Stomach (tissue), 19 donors: ENCODE measurements at places on chromosomes 7 and 10. TPM values are rescaled to one million over a fixed set of nuclear protein-coding genes. Genes with fewer than 3 reads are reported as not detected.

Gene TRIM74
- total RNA-seq = not detected

Gene SPDYE16
- not detected for total RNA-seq

Gene NOBOX
- total RNA-seq = not detected

Gene SORCS1
- total RNA-seq = 10.1 TPM

Gene WNT8B
- not detected for total RNA-seq

Gene AZGP1
- total RNA-seq = 92.3 TPM

Gene KCND2
- total RNA-seq = 1.3 TPM

Gene EEPD1
- 14.8 TPM for total RNA-seq

Gene FKBP6
- total RNA-seq = not detected

Gene ZNF425
- 2.5 TPM for total RNA-seq

Gene HTR5A
- not detected for total RNA-seq

Gene H2BK1
- not detected for total RNA-seq

Gene ZP3
- total RNA-seq = not detected

Gene PDE6C
- total RNA-seq = not detected

Gene CALML3
- total RNA-seq = not detected

Gene TMEM176B
- total RNA-seq = 79.5 TPM

Gene ARHGEF35
- total RNA-seq = 6.7 TPM

Gene IQCE
- total RNA-seq = 58.8 TPM

Gene SPDYE1
- not detected for total RNA-seq

Gene FAM25C
- not detected for total RNA-seq

Gene CLDN4
- 523 TPM for total RNA-seq

Gene PLXNA4
- total RNA-seq = 1.2 TPM

Gene DOCK1
- total RNA-seq = 40.0 TPM

Gene DNAJC12
- 9.5 TPM for total RNA-seq

Gene TMEM225B
- total RNA-seq = 0.73 TPM

Gene POP7
- total RNA-seq = 38.7 TPM

Gene ASAH2
- 2.8 TPM for total RNA-seq

Gene HMX3
- total RNA-seq = 0.37 TPM

DNA sequence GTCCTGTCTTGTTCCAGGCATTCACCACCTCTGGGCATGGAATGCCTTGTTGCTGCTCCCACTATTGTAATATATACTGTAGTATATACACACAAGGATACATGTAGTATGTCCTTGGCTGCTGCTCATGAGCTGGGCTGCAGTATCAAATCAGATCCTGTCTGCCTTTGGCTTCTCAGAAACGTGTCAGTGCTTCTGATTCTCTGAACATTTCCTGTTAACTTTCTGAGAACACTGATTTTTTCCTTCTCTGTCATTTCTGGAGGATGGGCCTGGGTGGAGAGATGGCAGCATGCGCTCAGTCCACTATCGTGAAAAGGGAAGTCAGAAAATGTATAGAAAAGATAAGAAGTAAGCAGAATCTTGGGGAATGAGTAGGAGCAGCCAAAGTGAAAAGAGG, 12.2 kb downstream of the SFTPA2 start:
- DNase-seq = no peak

- DNase-seq = no peak
Observed at GRCh38 chr10:69240455-69240854, 20.3 kb downstream of the HKDC1 start.

DNA sequence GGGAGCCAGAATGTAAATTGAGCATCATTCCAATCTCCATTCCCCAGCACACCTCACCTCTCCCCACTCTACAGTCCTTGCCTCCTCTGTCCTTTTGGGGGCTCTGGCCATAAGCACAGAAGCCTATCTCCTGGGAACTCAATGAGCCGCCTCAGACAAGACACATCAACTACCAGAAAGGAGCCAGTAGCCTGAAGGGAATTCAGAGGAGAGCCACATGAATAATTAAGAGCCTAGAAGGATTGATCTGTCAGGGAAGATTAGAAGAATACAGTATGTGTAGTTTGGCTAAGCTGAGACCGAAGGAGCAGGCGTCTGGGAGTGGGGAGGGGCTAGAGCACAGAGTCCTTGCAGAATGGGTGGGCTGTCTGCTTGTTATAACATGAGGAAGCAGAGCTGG, 31.2 kb downstream of the FRMD4A start:
- DNase-seq = no peak

DNA sequence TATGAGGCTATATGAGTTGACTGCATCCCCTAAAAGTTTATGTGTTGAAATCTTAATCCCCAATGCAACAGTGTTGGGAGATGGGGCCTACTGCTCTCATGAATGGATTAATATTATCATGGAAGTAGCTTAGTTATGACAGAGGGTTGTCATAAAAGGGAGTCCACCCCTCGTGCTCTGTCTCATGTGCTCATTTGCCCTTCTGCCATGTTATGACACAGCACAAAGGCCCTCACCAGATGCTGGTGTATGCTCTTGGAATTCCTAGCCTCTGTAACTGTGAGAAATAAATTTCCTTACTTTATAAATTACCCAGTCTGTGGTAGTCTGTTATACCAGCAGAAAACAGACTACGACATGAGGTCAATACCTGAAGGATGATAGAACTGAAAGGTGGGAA, 17.6 kb upstream of the PANK1 start:
- DNase-seq = no peak

DNA sequence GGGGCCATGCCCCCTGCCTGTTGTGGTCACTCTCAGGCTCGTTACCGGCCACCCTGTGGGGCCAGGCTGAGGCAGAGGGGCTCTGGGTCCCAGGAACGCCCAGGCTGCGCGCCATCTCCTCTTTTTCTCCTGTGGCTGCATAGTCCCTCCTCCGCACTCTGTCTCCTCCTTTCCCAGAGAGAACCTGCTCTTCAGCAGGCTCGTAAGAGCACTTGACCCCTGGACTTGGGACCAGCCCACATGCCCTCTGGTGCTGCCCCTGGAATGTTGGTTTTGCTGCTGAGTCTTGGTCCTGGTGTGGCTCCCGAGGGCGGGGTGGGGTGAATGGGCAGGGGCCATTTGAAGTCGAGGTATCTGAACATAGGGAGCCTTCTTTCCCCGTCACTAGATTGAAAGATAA, 6.6 kb upstream of the BHLHA15 start:
- DNase-seq = no peak

DNA sequence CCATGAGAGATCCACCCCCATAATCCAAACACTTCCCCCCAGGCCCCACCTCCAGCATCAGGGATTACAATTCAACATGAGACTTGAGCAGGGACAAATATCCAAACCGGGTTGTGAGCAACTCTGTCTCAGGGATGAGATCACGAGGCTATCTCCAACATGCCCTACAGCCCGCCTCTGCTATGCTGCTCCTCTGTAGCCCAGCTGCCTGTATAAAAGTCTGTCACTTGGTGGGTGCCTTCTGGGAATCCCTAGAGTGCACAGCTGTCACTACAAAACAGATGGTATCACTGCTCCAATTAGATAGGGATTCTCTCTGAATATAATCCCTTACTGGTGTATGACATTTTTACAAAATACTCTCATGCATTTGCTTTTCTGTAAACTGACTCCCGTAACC, 114.9 kb upstream of the NANOS1 start:
- no peak for DNase-seq

- peak; percentile 26 for DNase-seq
Observed at GRCh38 chr10:43202224-43202656, 64.0 kb downstream of the CSGALNACT2 start.

GRCh38 chr10:89201345-89202032, 5.6 kb downstream of the CH25H start:
- DNase-seq = no peak

- DNase-seq = no peak
Observed at GRCh38 chr10:9957351-9957750, 1060.3 kb upstream of the CELF2 start.

- DNase-seq = no peak
Observed at GRCh38 chr7:136953386-136953785, 84.9 kb downstream of the CHRM2 start.

- no peak for DNase-seq
Observed at GRCh38 chr10:44056967-44057805, 327.7 kb downstream of the CXCL12 start.

GRCh38 chr10:132497063-132497680, 40.4 kb upstream of the INPP5A start:
- DNase-seq = no peak

GRCh38 chr10:95246582-95247051, 44.2 kb downstream of the PDLIM1 start:
- DNase-seq = peak; percentile 79

DNA sequence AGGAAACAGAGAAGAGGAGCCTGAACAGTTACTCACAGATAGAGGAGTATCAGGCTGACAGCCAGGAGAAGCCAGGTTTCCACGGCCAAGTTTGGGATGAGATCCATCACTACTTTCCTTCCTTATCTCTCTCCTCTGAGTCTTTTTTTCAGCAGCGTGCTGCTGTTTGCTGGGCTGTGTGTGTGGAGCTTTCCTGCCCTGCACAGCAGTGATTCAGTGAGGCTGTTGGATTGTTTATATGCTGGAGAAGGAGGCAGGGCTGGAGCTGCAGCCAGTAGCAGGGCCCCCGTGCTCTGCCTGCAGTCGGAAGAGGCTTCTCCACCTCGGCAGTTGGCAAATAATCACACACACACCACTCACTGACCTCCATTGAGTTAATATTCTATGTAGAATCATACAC, at the start of gene CYP3A7:
CYP3A7 (minus strand) TSS at position 210 of the 400 bp plus-strand sequence; CDS start at position 107, 103 bp downstream.
- DNase-seq = no peak

DNA sequence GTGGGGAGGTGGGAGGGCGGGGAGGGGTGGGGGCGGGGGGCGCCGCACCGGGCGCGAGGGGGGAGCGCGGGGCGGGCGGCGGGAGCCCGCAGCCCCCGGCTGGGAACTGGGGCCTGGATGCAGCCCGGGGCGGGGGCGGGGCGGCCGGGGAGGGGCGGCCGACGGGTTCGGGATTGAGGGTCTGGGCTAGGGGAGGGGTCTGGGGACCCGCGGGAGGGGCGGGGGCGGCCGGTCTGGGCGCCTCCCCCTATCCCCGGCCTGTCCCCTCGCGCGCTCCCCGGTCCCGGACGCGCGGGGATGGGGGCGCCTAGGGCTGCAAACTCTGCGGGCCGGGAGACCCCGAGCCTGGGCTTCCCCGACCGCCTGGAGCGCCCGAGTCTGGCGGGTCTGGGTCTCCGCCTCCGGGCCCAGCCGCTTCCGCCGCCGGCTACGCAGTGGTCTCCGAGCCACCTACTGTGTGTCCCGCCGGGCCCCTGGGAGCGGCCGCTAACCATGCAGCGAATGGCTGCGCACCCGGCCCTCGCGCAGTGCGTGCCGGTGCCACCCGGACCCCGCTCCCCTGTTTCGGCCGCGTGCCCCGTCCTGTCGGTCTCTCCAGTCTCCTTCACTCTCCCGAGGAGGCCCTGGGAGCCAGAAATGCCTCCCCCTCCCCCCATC, 375 bp upstream of the FGF8 start:
- DNase-seq = peak; percentile 23

- no peak for DNase-seq
Observed at GRCh38 chr7:33300131-33300530, 170.8 kb downstream of the BBS9 start.

GRCh38 chr7:12130609-12131008, 80.5 kb upstream of the TMEM106B start:
- no peak for DNase-seq

- DNase-seq = no peak
Observed at GRCh38 chr7:111012799-111013675, 77.9 kb upstream of the LRRN3 start.

- DNase-seq = no peak
Observed at GRCh38 chr10:117248750-117249465, 8.0 kb downstream of the SLC18A2 start.

- no peak for DNase-seq
Observed at GRCh38 chr7:103297837-103298179, 573 bp downstream of the PMPCB start.

- DNase-seq = no peak
Observed at GRCh38 chr7:105985672-105986215, 22.7 kb downstream of the CDHR3 start.

GRCh38 chr10:128063736-128064107, 62.5 kb downstream of the MKI67 start:
- DNase-seq = no peak

DNA sequence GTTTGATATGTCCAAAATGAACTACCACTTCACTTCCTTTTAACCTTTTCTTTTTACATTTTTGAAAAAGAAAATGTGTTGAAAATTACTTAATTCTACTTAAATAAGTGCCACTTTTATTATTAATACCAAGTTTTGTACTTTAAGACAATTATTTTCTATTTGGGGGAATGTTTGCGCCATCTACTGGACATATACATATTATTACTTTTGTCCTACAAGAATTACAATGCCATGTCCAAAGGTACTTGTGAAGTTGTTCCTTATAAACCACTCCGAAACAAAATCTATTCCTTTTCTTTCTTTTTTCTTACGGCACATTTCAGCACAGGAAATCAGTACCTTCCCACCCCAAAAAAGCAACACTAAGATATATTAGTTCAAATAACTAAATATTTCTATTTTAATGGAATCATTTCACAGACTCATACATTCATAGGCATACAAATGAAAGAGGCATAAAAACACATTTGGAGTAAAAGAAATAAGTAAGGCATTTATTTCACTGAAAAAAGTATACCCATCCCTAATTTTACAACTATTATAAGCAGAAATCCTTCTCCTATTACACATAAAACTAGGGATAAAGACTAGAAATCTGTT, 169.9 kb downstream of the RNF133 start:
- no peak for DNase-seq

- DNase-seq = no peak
Observed at GRCh38 chr7:147304376-147304775, 1187.8 kb downstream of the CNTNAP2 start.

DNA sequence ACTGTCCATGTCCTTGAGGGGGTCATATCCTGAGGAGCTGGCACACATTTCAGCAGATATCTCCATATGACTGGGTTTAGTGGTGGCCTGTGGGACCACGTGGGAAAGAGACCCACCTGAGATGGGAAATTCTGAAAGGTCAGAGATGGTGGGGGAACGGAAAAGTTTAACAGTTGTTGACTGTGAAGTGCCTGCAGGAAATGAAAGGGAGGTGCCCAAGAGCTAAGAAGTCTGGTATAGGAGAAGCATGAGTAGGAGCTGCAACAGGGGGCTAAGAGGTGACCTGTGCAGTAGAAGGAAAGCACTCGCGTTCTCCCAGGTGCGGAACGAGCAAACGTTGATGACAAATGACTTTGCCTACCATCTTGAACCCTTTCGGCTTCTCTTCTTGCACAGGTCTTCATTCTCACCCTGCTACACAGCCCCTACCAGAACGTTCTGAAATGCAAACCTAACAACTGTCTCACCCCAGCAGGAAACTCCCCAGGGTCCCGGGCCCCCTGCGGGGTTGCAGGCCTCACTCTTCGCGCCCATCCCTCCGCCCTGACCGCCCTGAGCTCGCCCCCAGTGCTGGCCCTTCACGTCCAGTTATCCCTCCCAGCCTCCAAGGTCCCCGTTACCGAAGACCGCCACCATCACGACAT, 9.8 kb upstream of the FXYD4 start:
- no peak for DNase-seq

DNA sequence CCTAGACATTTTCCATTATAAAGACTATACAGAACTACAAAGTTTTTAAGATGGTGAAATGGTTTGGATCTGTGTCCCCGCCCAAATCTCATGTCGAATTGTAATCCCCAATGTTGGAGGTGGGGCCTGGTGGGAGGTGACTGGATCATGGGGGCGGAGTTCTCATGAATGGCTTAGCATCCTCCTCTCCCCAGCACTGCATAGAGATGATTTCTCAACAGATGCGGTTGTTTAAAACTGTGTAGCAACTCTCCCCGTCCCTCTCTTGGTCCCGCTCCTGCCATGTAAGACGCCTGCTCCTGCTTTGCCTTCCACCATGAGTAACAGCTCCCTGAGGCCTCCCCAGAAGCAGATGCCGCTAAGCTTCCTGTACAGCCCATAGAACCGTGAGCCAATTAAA, 1.6 kb downstream of the FAM133B start:
- no peak for DNase-seq

GRCh38 chr10:15068802-15069201, 19.8 kb downstream of the ACBD7 start:
- no peak for DNase-seq
